ENCODE measurements at places on chromosomes 3 and 15. TPM values are rescaled to one million over a fixed set of nuclear protein-coding genes. Genes with fewer than 3 reads are reported as not detected.

- no peak for DNase-seq
These were observed 21.3 kb downstream of the PLOD2 start for GRCh38 chr3:146139586-146140110.

GRCh38 chr15:59276225-59277178, 69.9 kb downstream of the LDHAL6B start:
- DNase-seq, result no peak

DNA sequence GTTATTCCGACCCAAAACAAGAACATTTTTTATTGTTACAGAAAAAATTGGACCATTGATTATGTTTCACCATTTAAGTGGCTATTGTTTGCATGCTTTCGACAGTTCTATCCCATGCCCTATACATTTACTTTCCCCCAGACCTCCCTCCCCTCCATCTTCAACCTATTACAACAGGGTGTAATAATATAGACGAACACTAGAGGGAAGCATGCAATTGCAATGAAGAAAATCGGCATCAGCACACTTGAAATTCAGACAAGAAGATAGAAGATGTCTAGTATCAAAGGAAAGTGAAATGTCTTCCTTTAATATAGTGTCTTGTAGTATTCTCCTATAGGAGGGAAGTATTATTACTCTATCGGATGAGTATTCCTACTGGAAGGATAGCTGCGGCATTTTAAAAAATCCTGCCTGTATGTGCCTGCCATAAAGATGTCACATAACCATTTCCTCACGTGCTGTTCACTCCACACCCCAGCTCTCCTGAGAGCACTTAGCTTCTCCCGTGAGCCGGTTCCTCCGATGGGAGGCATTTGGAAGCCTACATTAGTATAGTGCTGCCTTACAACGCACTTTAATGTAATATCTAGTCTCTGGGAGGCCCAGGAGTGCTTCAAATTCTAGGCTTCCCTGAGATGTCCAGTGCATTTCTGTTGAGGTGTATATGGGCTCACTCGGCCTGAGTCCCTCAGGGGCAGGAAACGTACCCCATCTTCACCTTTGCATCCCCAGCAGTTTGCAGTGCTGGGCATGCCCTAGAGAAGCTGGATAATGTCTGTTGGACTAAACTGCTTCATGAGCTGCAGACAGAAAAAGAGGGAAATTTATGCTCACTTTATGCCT, 17.8 kb upstream of the ERICH6 start:
- peak; percentile 82 for DNase-seq

GRCh38 chr15:69805248-69805953, 292.3 kb downstream of the TLE3 start:
- DNase-seq, result no peak

DNA sequence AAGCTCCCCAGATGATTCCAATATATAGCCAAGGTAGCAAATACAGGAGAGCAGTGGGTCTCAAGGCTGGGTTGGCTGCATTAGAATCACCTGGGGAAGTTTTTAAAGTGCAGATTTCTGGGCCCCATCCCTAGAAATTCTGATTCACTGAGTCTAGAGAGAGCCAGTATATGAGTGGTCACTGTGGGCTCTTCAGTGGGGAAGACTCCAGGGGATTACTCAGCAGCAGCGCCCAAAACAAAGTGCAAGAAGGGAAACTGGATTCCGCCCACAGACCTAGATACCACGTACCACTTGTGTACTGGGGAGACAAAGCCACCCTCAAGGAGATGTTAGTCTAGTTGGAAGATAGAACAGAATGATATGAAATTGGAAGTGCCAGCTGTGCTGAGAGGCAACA, 40.0 kb downstream of the NME9 start:
- no peak for DNase-seq

GCNT3 gene
- total RNA-seq, result not detected
